ENCODE measurements at places on chromosomes 7 and 10.

- DNase-seq, result peak; percentile 67
Measured at GRCh38 chr10:114499630-114500190, 95.4 kb upstream of the AFAP1L2 start.

DNA sequence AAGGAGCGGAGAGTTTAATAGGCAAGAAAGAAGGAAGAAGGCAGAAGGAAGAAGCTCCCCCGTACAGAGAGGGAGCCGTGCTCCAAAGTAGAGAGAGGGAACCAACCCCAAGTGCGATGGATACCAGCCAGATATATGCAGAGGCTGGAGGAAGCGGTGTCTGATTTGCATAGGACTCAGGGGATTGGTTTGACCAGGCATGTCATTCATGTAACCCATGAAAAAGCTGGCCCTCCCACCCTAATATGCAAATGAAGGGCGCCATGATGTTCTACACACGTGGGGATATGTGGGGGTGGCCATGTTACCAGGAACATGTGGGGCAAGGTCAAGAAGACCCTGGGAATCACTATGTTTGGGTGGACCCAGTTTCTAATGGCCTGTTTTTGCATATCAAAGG, 40.6 kb upstream of the FAM3C start:
- DNase-seq, result no peak

DNA sequence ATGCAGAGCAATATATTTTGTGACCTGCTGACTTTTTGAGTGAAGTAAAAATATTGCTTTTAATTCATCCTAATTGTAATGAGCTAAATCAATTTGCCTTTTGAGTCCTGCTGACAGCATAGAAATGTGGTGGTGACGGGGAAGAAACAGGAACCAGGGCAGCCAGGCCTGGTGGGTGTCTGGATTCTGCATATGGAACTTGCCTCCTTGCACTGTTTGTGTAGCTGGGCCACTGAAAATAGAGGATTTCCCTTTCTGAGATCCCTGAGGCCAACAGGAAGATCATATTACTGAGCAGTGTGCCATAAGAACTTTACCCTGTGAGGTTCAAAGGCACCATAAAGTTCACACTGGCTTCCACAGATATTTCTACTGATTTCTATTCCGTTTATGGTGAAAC, 488.4 kb upstream of the AKR1E2 start:
- DNase-seq, result no peak

DNA sequence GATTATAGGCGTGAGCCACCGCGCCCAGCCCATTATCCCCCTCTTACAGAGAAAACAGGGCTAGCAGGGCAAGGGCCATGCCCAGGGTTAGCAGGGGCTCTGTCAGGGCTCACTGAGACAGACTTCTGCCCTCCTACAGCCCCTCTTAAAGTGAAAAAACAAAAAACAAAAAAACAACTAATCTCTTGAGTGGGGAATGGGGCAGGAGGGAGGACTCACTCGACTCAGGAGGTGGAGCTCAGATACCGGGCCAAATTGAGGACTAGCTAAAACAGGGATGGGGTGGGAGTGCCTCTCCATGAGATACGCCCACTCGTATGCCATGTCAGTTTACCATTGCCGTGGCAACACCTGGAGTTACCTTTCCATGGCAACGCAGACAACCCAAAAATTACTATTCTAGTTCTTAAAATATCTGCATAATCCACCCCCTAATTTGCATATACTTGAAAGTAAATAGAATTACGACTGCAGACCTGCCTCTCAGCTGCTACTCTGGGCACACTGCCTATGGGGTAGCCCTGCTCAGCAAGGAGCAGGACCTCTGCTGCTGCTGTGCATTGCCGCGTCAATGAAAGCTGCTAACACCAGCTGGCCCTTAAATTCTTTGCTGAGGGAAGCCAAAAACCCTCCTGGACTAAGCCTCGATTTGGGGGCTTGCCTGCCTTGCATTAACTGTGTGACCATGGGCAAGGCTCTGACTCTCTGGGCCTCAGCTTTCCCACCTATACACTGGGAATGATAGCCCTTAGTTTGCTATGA, 13.4 kb downstream of the SSC4D start:
- DNase-seq, result no peak

DNA sequence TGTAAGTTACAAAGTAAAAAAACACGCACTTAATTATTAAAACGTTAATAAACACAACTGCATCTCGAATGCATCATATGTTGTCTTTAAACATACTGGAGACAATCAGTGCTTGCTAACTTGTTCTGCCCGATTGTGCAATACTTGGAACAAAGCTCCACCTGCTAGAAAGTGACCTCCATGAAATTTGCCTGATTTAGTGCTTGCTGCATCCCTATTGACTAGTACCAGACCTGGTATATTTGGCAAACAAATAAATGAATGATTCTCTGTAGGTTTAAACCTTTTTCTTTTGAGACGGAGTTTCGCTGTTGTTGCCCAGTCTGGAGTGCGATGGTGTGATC, 6.2 kb downstream of the BZW2 start:
- no peak for DNase-seq

DNA sequence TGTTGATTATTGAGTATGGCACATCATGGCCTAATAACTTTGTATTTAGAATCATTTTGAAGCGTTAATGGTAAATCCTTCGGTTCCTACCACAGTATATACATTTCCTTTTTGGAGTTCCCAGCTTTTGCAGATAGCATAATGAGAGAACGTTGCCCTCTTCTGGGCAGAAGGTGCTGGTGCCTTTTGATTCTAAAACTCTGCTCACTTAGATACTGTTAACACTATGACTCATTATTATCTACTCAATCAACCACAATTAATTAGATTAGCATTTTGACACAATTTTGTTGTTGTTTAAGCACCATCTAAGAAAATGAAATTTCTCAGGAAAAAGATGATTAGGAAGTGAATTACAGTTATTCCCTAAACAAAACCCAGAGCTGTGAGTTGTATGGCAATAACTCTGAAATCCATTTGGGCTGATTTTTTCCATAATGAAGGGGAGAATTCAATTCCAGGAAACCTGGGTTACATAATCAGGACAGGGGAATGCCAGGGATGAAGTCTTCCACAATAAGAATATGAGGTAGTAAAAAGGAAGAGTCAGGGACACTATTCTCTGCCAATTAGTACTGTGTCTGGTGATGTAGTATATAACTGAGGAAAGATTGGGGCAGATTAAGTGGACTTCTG, 11.5 kb upstream of the DLD start:
- DNase-seq, result no peak

DNA sequence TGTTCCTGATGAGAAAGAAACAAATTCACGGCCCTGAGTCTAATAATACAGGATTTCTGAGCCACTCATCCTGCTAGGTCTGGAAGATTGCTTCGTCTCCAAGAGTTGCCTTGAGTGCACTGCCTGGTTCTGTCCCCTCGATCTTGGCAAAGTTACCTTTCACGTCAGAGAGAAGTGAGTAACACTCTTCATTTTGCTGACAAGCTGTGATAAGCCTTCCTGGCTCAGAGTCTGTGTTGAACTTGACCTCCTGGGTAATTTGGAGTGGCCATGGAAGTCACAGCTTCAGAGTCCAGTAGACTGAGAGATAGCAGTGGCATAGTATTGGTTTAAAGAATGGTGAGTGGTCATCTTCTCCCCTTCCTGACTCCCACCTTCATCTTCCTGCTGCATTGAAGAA, 64.7 kb upstream of the LRGUK start:
- no peak for DNase-seq

Measured in activated CD4-positive, alpha-beta T cell treated with anti-CD3 and anti-CD28 coated beads for 24 hours (primary cell).